Stimulated activated CD4-positive, alpha-beta T cell treated with anti-CD3 and anti-CD28 coated beads, Interleukin-4, amount 100 ng/mL, for 48 hours (primary cell): ENCODE measurements at places on chromosomes 13 and 19.
A peak's percentile ranks its signal among the peaks of the same experiment; 100 is the strongest.

- DNase-seq: peak; percentile 8
Observed at GRCh38 chr13:30308548-30308947, 1.2 kb upstream of the KATNAL1 start.

- DNase-seq: no peak
Observed at GRCh38 chr13:32334671-32335070, 19.4 kb downstream of the BRCA2 start.

GRCh38 chr19:39432677-39433025 is 3.1 kb downstream of the RPS16 start:
- DNase-seq: no peak

DNA sequence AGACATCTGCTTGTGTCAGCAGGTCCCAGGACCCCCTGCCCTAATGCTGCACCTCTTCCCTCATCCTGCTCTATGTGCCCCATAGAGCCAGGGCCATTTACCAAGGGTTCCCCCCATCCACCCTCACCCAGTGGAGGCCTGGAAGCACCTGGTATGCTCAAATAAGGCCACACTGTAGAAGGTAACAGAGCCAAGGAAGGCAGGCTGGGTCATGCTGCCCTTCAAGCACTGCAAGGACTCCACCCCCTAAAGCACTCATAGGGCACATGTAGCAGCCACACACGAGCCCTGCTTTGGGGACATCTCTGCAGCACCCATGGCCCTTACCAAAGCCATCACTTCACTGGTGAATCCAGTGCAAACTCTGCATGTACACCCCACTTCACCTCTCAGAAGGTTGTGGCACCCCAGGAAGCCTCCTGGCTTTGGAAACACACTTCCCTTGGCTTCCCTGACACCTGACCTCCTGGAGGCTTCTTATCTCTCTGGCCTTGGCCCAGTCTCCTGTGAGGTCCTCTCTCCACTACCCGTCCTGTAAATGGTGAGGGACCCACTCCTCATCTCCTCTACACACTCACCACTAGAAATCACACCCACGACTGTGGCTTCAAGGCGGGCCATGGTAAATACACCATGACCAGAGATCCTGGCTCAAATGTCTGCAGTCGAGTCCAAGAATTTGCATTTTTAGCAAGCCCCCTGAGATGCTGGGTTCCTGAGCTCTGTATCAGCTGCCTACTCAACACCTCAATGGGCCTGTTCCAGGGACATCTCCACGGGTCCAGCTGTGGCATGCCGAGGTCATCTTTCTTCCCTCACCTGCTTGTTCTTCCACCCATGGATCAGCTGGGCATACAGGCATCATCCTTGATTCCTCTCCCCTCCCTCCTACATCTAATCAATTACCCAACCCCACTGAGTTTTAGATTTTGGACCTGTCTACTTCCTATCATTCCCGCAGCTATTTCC is 80.9 kb upstream of the DOCK9 start:
- DNase-seq: no peak

DNA sequence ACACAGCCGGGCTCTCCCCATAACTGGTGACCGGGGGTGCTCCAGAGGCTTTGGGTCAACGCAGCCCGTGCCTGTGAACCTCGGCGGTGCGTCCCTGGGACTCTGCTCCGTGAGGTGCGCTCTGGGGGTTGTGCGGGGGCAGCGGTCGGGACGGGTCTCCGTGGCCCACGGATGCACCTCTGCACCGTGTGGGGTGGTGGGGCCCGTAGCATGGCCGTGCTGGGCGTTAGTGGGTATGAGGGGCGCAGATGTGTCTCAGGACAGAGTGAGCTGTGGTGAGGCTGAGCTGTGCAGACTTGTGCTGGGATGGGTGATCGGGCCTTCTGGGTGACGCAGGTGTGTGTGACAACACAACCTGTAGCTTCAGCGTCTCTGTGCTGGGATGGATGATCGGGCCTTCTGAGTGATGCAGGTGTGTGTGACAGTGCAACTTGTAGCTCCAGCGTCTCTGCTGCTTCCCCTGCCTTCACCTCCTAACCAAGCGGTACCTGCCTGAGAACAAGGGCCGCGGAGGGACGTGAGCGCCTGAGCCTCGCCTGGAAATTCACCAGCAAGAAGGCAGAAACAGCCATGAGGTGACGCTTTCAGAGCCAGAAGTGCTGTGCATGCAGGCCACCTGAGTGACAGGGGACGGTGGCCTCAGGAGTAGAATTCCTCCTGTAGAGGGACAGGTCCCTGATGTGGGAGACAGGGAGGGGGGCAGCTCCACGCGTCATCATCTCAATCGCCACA is 599 bp downstream of the ZNF331 start:
- no peak for DNase-seq

DNA sequence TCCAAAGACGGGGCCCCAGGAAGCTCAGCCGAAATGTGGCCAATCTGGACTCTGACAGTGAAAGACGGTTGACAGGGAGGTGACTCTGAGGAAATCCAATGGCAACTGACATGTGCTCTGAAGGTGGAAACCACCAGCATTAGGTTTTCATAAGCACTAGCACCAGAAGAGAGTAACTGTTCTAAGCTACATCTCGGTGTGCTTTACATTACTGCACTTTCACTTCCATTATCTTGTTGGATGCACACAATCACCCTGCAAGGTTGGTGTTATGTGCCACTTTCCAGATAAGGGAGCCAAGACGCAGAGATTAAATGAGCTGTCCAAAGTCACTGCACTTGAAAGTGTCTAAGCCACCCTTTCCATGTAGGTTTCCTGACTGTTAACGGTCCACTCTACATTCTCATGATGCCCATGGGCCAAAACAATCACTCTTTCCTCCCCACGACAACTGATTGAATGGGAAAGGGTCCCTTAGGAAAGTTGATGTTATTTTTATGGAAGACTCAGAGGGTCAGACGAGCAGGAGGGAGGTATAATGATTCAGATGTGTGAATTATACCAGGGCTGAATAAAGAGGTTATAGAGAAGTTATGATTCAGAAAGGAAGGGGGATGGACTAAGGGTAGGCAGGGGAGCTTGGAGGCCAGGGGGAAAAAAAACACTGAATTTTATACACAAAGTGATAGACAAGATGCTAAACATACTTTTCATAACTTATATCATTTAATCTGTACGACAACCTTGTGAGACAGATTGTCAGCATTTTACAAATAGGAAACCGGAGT is 52.8 kb downstream of the RUBCNL start:
- no peak for DNase-seq

- DNase-seq: no peak
Observed at GRCh38 chr19:58227964-58228584, 640 bp upstream of the ZNF544 start.

- no peak for DNase-seq
Observed at GRCh38 chr13:50167224-50167947, 152.1 kb downstream of the KCNRG start.

DNA sequence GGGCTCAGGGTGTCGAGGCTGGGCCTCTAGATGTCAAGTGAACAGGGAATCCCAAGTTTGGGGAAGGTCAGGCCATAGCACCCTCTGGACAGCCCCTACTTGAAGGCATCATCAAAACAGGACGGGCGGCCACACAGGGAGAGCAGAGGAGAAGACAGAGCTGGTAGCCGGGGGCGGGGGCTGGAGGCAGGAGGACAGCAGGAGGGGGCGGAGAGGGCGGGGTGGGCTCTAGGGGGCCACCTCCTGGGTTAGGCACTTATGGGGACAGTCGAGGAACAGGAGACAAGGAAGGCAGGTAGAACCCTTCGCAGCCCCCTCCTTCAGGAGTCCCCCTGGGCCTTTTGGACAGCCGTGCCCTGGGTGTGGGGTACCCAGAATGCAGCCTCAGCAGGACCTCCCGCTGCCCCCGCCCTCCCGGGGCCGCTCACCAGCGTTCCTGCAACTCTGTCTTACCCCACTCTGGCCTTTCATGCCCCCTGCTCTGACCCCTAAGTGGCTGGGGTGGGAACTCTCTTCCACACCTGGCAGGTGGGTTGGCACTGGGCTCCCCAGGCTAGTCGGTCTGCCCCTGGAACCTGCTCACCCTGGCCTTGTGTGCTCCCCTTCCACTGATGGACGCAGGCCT is 5.8 kb downstream of the SSBP4 start:
- no peak for DNase-seq

- DNase-seq: peak; percentile 69
Observed at GRCh38 chr19:16143399-16144215, at the start of gene HSH2D. Gene HSH2D (plus strand): TSS chr19:16143685. CDS start chr19:16148751, 5,066 bp downstream.

DNA sequence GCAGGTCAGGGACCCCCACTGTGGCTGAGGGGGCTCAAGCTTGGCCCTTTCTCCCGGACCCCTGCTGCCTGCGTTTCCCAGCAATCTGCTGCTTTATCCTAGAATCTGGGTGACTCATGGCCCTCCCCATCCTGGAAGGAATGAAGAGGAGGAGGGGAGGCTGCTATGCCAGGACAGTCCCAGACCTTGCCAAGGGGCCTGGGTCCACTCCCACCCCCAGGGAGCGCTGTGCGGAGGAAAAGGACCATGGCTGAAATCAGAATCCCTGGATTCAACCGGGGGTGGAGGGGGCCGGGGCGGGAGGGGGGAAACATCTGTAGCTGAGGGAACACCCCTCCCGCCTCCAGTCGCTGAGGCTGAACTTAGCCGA is 20.5 kb downstream of the ZNF114 start:
- no peak for DNase-seq

- DNase-seq: no peak
Observed at GRCh38 chr19:6376512-6377190, 918 bp upstream of the PSPN start.

GRCh38 chr19:40659566-40659965 is 30.9 kb downstream of the NUMBL start:
- no peak for DNase-seq

DNA sequence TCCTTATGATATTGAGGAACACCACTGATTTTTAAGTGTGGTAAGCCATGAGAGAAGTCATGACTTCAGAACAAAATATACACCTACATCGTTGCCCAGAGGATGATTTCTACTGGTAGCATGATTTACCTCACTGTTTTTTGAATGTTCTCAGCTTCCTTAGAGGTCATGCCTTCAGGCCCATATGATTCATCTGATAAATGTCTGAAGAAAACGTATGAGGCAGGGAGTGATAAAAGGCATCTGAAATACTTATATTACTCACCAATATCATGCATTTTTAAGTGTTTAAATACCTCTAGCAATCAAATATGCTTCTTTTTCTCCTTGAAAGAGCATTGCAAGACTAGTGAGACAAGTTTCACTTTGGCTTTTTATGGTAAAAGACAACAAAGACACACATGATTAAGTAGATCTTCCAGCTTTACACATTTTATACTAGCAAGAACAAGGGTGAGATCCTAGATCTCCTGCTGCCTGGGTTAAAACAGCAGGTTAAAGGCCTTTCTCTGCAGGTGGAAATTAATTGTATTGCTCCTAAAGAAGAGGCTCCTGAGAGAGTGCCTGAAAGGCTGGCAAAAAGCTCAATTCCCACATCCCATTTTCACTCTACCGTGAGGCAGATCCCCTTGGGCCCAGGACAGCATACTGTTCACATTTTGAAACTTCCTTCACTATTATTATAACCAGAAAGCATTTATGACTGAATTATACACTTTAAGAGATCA is 432.4 kb downstream of the SLITRK1 start:
- no peak for DNase-seq

DNA sequence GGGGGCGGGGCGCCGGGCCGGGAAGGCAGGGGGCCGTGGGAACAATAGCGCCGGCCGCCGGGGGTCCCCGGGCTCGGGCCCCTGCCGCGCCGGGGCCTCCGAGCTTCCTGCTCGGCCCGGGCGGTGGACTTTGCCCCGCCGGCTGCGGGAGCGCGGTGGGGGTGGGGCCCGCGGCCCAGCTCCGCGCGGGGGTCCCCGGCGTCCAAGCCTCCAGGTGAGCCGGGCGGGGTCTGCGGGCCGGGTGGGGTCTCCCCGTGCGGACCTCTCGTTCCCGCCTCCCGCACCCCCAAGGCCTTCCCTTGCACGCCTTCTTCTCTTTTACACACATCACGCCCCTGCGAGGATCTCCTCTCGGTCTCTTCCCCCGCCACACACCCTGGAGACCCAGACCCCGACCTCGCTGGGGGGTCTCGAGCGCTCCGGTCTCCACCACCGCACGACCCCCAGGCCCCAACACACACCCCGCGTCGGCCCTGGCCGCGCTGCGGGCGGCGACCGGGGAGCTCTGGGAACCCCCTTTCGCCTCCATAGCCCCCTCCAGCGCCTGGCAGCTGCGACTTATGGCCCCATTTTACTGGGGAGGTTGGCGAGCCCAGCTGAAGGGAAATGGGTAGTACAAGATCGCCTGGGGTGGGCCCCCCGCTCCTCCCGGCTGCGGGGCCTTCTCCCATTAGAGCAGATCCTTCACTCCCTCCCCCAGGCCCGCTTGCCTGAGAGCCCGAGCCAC is 711 bp downstream of the CAMSAP3 start:
- no peak for DNase-seq

DNA sequence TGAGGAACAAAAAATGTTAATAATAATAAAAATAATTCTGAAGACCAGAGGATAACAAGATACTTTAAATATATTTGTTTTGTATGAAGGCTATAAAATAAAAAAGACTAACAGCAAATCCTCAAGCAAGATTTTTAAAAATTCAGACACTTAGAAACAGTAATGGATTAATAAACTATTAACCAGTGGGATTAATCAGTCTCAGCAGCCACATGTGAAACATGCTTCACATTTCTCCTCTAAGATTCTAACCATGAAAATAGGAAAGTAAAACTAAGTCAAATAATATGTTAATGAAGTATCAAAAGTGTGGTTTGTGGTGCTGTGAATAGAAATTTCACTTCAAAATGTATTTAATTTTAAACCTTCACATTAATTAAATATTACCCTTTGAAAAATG is 57.4 kb downstream of the KCNRG start:
- no peak for DNase-seq

- DNase-seq: no peak
Observed at GRCh38 chr19:1410136-1410786, 2.9 kb downstream of the DAZAP1 start.

GRCh38 chr13:91248249-91248648 is 99.2 kb upstream of the MIR17HG start:
- no peak for DNase-seq

DNA sequence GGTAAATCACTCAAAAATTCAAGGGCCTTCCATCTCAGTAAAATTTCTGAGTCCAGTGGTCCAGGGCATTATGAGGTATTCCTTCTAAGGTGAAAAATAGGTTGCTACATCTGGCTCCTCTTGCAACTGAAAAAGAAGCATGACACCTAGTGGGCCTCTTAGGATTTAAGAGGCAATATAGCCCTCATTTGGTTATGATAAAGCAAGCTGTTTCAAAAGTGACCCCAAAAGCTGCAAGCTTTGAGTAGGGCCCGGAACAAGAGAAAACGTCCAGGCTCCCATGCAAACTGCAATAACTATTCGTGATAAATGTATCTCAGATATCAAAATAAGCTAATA is 1910.2 kb upstream of the PRR20A start:
- no peak for DNase-seq

DNA sequence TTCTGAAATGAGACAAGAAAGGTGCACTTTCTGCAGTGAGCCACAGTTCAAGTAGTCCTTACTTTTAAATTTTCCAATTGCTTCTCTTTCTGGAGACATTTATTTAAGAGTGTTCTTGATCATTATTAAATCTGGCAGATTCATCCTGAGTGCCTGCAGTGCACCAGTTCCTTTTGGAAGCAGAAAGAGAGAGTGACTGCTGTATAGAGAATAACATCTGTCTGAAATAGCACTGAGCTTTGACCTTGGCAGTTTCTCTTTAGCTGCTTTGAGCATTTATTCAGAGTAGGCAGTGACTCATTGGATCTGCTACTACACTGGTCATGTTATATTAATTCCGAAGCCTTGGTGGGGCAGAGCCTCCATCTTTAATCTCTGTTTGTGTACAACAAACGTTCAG is 1373.7 kb downstream of the PCDH9 start:
- no peak for DNase-seq
